ENCODE measurements at places on chromosomes 5 and 9. TPM values are rescaled to one million over a fixed set of nuclear protein-coding genes. Genes with fewer than 3 reads are reported as not detected.
A peak's percentile ranks its signal among the peaks of the same experiment; 100 is the strongest.

PGM5 gene
- total RNA-seq, result 11.2 TPM

SLC25A2 gene
- 1.2 TPM for total RNA-seq

IGFBPL1 gene
- 0.38 TPM for total RNA-seq

COX7C gene
- 677 TPM for total RNA-seq

SLC2A8 gene
- 23.0 TPM for total RNA-seq

CDKN2A gene
- 1.2 TPM for total RNA-seq

SPATA9 gene
- 1.2 TPM for total RNA-seq

PHYHD1 gene
- total RNA-seq, result 5.2 TPM

KIF24 gene
- total RNA-seq, result 1.8 TPM

TXNDC15 gene
- total RNA-seq, result 45.4 TPM

FOXI1 gene
- not detected for total RNA-seq

IPPK gene
- 7.7 TPM for total RNA-seq

ROPN1L gene
- not detected for total RNA-seq

DNA sequence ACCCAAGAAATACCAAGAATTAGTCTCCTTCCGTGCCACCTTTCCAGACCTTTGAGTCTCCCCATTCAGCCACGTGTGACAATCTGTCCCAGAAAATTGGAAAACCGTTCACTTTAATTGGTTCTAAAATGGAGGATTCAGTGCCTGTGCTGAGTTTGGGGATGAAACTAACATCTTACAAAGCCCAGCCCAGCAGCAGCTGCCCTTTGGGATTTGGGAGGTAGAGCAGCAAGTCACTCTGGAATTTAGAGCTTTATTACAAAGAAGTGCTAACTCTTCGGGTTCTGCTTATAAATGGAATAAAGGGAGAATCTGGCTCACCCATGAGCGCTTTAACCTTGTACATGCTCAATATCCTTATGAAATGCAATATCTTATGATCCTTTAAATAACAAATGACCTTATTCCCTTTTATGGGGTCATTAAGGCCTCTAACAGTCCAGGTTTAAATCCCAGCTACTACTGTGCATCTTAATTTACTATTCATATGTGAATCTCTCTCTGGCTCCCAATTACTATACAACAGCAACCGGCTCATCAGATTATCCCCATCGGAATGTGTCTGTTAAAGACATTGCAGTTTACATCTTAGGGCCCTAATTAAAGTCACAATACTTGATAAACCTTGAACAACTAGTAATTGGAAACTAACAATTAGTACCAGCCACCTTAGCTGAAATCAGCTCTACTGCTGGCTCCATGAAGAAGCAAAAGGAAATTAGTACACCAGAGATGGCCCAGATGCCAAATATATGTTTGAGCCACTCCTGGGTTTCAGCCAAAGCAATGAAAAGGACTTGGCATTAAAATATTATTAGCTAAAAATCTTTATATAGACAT, 271.8 kb upstream of the SMARCA2 start:
- DNase-seq, result no peak

DNA sequence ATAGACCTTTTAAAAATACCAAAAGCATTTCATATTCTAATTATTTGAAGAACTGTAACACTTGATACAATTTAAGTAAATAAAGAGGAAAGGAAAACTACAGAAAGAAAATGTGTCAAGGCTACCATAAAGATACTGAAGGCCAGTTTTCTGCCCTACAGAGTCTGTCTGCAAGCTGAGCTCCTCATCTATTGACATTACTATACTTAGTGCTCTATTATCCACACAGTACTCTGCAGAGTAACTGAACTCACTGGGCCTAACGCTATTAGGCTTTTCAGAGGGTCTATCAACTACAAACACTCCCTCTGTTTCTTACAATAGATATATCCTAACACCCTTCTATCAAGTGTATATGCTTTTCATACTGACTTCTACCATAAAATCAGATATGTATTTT, 57.1 kb upstream of the SUSD1 start:
- DNase-seq, result no peak

- DNase-seq, result peak; percentile 89
These were observed 40.2 kb downstream of the RXRA start for GRCh38 chr9:134366223-134367031.

GRCh38 chr5:100762108-100762507, 141.0 kb downstream of the ST8SIA4 start:
- DNase-seq, result no peak

DNA sequence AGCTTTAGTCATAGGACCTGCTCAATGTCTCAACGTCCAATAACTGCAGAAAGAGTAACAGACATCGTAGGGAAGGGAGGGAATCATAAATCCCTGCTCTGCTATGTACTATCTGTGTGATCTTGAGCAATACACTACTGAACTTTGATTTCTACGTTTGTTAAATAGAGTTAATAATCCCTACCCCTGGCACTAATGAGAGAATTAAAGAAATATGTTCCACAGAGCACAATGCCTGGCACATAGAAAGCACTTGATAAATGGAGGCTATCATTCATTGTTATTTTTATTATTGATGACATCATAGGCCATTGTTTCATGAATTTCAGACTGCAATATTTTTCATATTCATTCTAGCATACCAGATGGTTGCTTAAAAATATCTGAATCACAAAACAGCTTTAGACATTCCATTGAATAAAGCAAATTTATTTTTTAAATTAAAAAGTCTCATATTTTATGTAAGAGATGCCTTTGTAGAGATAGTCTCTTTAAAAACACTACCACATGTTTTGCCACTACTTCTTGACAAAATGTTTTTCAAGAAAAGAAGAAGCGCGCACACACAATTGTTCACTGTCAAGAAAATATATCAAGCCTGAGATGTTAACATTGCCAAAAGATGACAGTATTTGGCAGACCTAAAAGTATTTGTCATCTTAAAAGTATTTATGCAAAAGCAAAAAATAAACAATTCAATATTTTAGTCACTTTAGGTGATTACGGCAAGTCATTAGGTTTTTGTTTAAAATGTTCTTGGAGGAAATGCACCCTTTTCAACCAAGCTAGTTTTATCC, 108.5 kb downstream of the EBF1 start:
- DNase-seq, result no peak

- DNase-seq, result no peak
These were observed 34.9 kb downstream of the PCDH1 start for GRCh38 chr5:141843156-141843927.

DNA sequence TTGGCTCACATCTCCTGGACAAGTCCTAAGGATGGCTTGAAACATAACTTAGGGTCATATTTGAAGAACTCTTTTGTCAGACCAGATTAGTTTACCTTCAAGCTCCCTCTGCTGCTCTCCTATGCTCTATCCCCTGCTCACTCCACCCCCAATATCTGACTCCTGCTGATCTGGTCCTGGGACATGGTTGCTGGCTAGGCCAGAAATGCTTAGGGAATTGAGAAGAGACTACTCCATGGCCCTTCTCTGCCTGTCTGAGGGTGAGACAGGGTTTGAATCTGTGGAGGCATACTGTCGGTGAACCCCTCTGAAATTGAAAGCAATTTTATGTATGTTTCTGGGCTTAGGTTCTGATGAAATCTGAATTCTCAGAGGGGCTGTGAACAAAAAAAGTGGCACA, 3.3 kb downstream of the OTULIN start:
- no peak for DNase-seq

DNA sequence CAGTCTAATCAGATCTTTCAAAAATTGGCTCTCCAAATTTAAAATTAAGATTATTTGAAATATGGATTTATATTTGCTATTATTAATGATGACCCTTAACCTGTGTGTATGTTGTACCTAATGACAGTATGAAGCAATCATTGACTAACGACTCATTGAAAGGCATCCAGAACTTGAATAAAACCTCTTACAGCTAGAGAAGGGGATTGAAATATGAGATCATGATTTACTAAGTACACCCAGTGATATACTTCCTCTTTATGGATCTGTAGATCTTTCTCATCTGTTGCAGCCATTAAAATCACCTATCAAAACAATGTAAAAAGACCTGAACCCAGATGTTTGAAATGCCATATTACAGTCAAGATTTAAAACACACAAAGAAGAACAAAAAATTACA, 126.5 kb downstream of the RPS23 start:
- DNase-seq, result no peak

- peak; percentile 49 for DNase-seq
These were observed 4.1 kb upstream of the RXRA start for GRCh38 chr9:134321946-134322741.

GRCh38 chr9:22469928-22470544, 23.4 kb downstream of the DMRTA1 start:
- no peak for DNase-seq

GRCh38 chr9:16030528-16031185, 477.8 kb downstream of the CCDC171 start:
- no peak for DNase-seq

- no peak for DNase-seq
These were observed 106.6 kb upstream of the DPYSL3 start for GRCh38 chr5:147616421-147616820.

GRCh38 chr5:180670586-180671359, 21.4 kb upstream of the FLT4 start:
- DNase-seq, result no peak

- peak; percentile 68 for DNase-seq
These were observed 54.7 kb upstream of the NEURL1B start for GRCh38 chr5:172586125-172587060.

GRCh38 chr5:24788829-24789514, 144.2 kb upstream of the CDH10 start:
- DNase-seq, result no peak

GRCh38 chr9:110977259-110977709, 61.0 kb downstream of the LPAR1 start:
- no peak for DNase-seq

DNA sequence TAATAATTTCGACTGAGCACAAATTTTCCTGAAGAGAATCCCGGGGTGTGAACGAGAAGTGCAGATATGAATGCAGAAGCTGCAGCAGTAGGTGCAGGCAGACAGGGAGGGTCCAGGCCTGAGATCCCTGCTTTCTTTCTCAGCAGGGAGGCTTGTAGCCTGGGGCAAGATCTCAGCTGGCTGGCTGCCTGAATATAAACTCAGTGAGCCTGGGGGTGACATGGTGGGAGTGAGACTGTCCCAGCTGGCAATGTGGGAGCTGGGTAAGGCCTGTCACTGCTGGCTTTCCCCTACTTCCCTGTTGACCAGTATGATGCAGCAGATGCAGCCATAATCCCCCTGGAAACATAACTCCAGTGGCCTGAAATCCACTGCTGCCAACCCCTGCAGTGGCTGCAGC, 325.2 kb downstream of the CETN3 start:
- no peak for DNase-seq

DNA sequence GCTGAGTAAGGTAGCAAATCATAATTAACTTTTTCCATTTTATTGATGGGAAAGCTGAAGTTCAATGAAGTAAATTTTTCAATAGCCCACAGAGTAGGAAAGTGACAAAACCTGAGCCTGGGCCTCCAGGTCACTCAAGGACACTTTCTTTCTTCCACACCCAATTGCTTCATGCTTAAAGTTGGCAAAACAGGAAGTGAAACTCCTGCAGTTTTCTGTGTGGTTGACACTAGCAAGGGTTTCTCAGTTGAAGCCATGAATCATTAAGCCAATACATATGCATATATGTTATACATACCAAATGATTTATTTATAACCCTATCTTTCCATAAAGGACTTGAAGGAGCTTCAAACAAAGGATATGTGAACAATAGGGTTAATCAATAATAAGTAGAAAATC, 13.9 kb downstream of the TLR4 start:
- DNase-seq, result no peak

GRCh38 chr5:125109293-125109692, 362.9 kb upstream of the ZNF608 start:
- no peak for DNase-seq

DNA sequence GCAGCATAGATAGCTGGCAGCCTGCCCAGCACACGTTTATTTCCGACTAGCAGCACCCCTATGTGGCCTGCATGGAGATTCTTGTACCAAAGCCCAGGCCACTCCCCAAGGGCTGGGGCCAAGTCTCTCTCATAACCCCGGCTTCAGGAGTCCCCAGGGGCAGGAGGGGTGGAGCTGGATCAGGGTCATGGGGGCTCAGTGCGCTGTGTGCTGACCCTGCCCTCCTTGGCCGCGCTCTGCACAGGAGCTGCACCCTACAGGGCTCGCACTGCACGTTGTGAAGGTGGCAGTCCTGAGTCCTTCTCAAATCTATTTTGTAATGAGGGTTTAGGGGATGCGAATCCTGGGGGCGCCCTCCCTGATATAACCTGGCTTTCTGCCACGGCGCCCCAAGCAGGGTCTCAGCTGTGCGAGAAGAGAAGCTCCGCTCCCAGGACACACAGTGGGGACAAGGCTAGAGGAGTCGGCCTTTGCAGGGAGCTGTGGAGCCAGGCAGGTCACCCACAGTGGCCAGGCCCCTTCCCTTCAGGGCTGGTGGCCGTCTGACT, 28.6 kb downstream of the NKD2 start:
- DNase-seq, result no peak

Measured in mucosa of descending colon (tissue), 3 donors.